HFF-Myc (cell line): ENCODE measurements at places on chromosomes 7 and 10.
A peak's percentile ranks its signal among the peaks of the same experiment; 100 is the strongest.

GRCh38 chr10:62459072-62459471 is 84.9 kb downstream of the ZNF365 start:
- peak; percentile 88 for DNase-seq

GRCh38 chr10:73868655-73869195 is 5.6 kb downstream of the CAMK2G start:
- no peak for DNase-seq

GRCh38 chr7:139990142-139990535 is 72.6 kb downstream of the PARP12 start:
- no peak for DNase-seq

- no peak for DNase-seq
These were observed 19.4 kb downstream of the CDK13 start for GRCh38 chr7:39969431-39969830.

DNA sequence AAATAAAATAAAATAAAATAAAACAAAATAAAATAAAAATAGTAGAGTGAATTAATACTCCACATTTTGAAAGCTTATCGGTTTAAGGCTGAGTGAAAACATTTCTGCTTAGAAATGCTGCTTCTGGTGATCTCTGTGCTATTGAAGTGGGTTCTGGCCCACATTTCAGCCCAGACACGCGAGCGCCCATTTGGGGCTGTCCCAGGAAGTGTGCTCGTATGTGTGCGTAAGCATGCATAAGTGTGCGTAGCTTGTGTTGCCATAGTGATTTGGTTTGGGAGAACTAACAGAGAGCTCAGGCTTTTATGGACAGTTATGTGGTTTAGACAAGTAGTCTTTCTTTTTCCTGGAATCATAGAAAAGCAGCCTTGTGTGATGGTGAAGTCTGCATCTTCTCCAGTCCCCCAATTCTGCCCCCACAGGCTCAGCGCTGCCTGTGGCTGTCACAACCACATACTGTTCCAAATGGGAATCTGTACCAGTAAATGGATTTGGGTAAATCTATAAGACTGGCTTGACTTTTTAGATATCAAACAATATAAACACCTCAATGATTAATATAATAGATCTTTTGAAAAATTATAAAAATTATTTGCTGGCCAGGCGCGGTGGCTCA is 29.8 kb upstream of the PURB start:
- DNase-seq = no peak

- no peak for DNase-seq
These were observed 14.4 kb downstream of the RAMP3 start for GRCh38 chr7:45171946-45172345.

GRCh38 chr7:106178593-106179134 is 66.6 kb upstream of the SYPL1 start:
- DNase-seq = peak; percentile 17

- no peak for DNase-seq
These were observed 798 bp upstream of the TSPAN33 start for GRCh38 chr7:129143724-129144094.

GRCh38 chr7:71777278-71777677 is 634.9 kb downstream of the CALN1 start:
- DNase-seq = no peak

GRCh38 chr7:157358753-157359096 is 21.9 kb downstream of the DNAJB6 start:
- DNase-seq = no peak

GRCh38 chr7:106080300-106080987 is 31.7 kb downstream of the SYPL1 start:
- DNase-seq = no peak

- no peak for DNase-seq
These were observed 94.0 kb downstream of the GRK5 start for GRCh38 chr10:119301397-119301796.

DNA sequence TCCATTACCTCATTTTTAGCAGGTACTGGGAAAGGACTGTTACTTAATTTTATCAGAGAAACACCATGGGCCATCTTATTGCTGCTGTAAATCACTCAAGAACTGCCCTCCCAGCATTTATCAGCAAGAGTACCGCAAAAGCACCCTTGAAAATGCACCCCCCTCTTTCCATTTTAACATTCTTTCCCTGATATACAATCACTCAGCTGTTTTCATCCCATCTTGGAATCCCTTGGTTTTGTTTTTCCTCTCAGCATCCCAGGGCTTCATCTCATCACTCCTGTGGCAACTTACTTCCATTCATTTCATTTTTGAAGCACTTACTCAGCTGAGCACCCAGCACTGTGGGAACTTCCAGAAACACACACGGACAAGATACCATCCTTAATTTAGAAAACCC is 36.5 kb downstream of the RAPGEF5 start:
- DNase-seq = no peak

DNA sequence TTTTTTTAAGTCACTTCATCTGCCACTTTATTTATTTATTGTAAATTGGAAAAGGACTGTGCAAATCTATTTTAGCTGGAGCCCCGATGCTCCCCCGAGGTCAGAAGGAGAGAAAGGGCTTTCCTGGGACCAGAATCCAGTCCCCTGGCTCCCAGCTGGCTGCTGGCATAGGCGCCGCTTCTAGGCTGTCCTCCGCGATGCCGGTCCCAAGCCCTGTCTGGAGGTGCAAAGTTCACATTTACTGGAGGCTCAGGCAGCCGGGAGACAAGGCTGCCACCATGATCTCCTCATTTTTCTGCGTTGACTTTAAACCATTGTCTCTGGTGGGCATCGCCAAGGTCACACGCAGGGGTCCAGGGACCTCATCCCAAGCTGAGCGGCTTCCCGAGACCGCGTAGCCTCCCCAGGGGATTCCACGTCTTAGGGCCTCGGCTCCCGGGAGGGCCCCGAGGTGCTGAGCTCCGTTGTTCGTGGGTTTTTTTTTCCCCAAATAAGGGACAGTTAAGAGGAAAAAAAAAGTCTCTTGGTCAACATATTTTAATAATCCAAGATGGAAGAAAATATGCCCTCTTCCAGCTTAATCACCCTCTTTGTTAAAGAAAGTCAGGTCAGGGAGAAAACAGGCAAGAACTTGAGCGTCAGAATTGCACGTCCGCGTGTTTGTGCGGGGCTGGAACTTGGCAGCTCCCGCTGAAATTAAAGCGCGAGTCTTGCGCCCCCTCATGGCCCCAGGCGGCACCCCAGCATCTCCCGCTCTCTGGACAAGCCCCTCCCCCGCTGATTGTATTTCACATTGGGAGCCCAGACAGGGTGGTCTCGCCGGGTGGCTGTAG is 11.9 kb downstream of the RGR start:
- DNase-seq = no peak

DNA sequence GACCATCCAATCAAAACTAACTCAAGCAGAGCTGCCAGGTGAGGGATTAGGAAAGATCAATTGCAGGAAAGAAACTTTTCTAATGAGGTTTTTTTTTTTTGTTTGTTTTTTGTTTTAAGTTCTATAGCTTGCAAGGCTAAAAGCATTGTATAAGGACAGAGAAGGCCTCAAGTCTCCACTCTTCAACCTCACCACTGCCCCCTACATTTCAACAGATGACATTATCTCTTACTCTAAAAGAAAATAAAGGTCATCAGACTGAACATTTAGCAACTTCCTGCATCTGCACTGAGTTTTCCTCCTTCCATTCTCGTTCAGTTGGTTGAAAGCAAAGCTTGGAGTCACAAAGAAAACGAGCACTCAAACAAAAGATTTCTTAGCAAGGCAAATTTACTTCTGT is 45.2 kb upstream of the EXOC4 start:
- DNase-seq = no peak

GRCh38 chr7:48154792-48155413 is 16.4 kb upstream of the ABCA13 start:
- no peak for DNase-seq

DNA sequence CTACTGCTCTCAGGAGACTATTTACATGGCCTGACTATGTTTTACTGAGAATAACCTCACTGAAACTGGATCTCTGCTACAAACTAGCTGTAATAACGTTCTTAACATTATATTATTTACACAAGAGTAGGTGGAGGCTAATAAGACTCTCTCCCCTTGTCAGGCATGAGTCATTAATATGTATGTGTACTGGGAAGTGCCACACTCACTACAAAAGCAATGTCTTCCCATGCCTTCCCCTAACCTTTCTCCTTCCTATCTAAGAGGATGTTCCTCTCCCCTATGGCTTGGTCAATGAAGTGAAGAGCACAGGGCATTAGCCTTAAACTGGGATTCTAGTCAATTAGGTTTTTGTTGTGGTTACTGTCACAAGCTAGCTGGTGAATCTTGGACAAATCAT is 147.9 kb downstream of the DGKB start:
- DNase-seq = peak; percentile 14

- DNase-seq = no peak
These were observed 112.4 kb downstream of the SMURF1 start for GRCh38 chr7:99031496-99031895.

DNA sequence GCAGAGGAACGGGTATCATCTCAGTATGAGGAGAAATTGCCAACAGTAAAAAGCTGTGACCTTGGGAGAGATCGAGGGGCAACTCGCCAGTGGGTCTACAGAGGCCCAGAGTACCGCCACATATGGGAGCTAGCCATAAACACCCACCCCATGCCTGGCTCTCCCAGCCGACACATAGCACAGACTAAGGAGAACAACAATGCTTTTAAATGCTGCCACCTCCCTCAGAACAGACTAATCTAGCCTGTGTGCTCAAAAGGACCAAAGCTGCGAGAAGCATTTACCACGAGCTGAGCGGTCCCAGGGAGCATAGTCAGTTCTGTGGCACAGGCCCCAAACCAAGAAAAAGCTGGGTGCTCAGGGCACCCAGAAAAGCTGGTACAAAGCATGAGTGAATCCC is 73.3 kb downstream of the LSM5 start:
- no peak for DNase-seq

DNA sequence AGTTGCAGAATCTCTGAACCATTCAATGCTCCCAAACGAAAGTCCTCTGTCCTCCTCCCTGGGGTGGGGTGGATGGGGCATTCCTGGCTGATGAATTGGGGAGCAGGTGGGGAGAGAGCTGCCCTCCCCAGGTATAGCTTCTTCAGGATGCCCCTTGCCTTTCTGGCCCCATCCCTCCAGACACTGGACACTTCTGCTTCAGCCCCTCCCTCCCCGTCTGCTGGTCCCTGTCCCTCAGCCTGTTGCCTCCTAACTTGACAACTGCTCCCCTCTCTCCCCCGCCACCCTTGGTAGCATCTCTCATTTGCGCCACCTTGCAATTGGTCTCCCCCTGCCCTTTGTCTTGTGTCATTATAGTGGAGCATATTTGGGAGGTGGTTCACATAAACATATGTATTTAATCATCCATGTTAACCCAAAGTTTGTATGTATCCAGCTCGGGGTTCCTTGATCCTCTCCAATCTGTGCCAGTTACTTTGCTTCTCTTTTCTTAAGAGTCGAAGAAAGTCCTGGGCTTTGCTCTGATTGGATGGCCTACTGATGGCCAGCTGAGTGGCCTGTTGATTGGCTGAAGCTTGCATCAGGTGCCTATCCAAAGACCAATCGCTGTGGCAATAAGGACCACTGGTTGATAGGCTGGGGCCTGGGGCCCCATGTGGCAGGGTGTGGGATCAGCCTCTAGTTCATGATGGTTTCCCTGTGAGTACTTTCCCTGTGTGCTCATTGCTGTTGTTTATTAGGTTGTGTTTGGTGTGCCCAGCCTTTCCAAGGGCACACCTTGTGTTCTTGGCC is 4.0 kb upstream of the GCK start:
- no peak for DNase-seq

GRCh38 chr7:101998029-101998905 is 180.8 kb downstream of the CUX1 start:
- DNase-seq = no peak

GRCh38 chr10:26438534-26439341 is 597 bp downstream of the APBB1IP start:
- DNase-seq = no peak

DNA sequence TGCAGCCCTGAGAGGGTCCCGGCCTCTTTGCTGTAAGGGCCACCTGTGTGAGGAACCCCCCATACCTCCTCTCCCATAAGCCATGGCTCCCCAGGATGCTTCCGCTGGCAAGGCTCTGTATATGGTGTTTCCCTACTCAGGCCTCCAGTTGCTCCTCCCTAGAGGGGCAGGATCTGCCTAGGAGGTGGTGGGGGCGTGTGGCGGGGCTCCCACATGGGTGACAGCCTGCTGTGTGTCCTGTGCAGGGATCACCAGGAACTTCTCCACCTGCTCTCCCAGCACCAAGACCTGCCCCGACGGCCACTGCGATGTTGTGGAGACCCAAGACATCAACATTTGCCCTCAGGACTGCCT is 25.7 kb upstream of the CSGALNACT2 start:
- no peak for DNase-seq

GRCh38 chr7:81433206-81433605 is 336.6 kb downstream of the HGF start:
- no peak for DNase-seq

- DNase-seq = no peak
These were observed 86.4 kb upstream of the GNA12 start for GRCh38 chr7:2930310-2931033.

DNA sequence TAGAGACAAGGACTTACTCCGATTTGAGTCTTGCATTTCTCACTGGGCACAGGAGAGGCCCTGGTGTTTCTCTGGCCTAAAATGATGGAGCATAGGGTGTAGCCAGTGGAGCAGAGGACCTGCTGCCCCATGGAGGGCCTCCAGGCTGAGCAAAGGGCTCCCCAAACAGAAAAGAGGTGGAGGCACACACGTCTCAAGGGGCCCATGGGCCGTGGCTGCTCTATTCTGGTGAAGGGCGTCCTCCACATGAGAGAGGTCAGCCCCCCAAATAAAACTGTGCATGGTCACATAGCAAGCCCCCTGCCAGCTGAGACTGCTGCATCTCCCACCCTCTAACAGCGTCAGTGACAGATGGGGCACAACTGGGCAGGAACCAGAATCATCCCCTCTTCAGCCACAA is 41.4 kb downstream of the MYO1G start:
- DNase-seq = no peak

DNA sequence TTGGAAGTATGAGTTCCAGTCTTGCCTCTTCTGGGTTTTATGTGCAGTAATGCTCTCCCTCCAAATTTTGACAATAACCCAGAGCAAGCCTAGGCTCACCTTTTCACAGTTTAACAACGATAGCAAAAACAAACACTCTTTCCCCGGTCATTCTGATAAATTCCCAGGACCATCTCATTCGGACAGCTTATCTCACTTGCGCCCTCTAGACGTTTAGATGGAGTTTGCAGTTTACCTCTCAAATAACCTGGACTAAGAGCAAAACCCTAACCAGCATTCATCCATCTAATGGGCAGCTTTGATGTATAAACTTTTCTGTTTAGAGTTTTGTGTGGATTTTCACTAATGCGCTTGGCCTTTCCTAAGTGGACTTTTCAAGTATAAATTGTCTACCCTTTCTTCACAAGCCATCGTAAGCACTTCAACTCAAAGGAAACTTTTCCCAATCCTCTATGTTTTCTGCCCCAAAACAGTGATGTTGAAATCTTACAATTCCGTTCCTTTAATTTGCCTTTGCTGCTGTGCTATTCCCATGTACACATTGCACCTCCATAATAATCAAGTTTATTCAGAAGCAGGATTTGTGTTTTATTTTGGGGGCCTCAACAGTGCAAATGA is 114.9 kb downstream of the HDAC9 start:
- DNase-seq = peak; percentile 17

DNA sequence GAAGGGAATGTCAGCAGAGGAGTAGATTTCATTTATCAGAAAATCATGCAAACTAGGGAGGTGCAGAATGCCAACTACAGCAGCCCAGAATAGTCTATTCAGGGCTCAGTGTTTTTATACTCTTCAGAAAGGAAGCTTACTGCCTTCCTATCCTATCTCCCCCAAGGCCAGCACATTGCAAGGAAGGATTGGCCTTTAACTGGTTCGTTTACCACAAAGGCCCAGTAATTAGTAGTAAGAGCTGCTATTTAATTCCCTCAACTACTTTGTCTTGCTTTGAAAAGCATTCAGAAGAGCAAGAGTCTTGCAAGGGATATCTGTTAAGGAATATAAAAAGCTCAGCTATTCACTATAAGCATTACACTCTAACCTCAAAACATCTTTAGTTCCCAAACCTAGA is 86.4 kb upstream of the RNF148 start:
- DNase-seq = no peak
